ENCODE measurements at places on chromosomes 12 and 14. TPM values are rescaled to one million over a fixed set of nuclear protein-coding genes. Genes with fewer than 3 reads are reported as not detected.

GRCh38 chr14:59482541-59483331 lies 1.5 kb downstream of the L3HYPDH start:
- DNase-seq, result peak; percentile 86

TPH2 gene
- not detected for total RNA-seq

GRCh38 chr12:64122995-64123394 lies 99.1 kb downstream of the KICS2 start:
- DNase-seq, result no peak

DNA sequence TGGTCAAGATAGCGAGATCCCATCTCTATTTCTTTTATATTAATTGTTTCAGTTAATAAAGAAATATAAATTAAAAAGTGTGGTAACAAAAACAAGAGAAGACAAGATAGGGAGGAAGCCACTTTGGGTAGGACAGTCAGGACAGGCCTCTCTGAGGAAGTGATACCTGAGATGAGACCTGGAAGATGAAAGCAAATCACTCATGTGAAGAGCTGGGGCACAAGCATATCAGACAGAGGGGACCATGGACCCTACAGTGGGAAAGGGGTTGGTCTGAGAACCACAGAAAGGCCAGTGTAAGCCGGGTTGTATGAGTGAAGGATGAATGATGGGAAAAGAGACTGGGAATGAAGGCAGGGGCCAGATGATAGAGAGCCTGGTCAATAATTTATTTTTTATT lies 1.8 kb upstream of the MED6 start:
- DNase-seq, result no peak

- no peak for DNase-seq
Measured at GRCh38 chr12:122096591-122097149, 18.1 kb downstream of the MLXIP start.

- DNase-seq, result no peak
Measured at GRCh38 chr12:107318806-107319532, 225.6 kb upstream of the CRY1 start.

- no peak for DNase-seq
Measured at GRCh38 chr12:78248321-78248720, 417.6 kb downstream of the NAV3 start.

- DNase-seq, result peak; percentile 19
Measured at GRCh38 chr14:21066882-21067502, 3.1 kb upstream of the ARHGEF40 start.

GRCh38 chr14:60648934-60649874 lies at the start of gene SIX1:
SIX1 (minus strand) TSS chr14:60649477; CDS start chr14:60649189, 288 bp downstream.
- DNase-seq, result peak; percentile 82

DNA sequence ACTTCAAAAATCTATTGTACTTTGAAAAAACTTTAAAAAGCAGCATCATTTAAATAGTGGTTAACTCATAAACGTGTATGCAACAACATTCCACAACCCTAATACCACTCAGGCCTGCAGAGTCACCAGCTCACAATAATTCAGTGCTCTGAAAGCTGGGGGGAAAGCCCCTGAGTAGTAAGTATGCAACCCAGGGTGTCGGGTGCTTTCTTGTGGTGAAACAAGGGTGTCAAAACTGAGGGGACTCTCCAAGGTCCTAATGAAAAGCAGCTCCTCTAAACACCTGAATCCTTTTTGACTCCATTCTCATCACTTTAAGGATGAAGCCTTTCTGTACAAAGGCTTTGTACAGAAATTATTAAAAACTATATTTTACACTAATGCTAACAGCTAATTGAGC lies 33.7 kb downstream of the FGFR1OP2 start:
- no peak for DNase-seq

PDZRN4 gene
- total RNA-seq, result not detected

GRCh38 chr12:56941299-56942017 lies 7.2 kb upstream of the SDR9C7 start:
- DNase-seq, result peak; percentile 51

HHIPL1 gene
- total RNA-seq, result 1.0 TPM

GRIN2B gene
- total RNA-seq, result not detected

GRCh38 chr14:60590991-60591414 lies 58.3 kb downstream of the SIX1 start:
- no peak for DNase-seq

DNA sequence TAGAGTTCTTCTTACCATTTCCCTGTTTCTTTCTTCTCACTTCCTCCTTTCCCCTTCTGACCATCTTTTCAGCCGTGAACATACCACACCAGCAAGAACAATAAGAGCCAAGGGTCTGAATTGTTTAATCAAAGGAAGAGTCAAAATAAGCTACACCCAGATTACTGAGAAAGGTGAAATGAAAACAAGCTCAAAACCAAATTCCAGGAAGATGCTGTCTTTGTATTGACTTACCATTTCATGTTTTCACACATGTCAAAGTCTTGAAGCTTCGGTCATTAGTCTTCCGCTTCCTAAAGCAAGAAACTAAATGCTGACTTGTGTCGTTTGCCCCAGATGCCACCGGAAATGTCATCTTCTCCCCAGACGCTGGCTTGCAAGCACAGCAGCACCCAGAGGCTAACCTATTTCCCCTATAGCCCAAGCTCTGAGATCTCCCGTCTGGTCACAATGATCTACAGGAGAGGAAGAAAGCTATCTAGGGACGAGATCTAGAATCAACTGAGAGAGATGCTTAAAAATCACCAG lies 136.5 kb upstream of the AMIGO2 start:
- no peak for DNase-seq

- DNase-seq, result no peak
Measured at GRCh38 chr14:102907303-102907844, 15.1 kb upstream of the AMN start.

GRCh38 chr12:97292588-97292987 lies 170.0 kb upstream of the RMST start:
- no peak for DNase-seq

- DNase-seq, result no peak
Measured at GRCh38 chr12:59491877-59492276, 104.0 kb upstream of the SLC16A7 start.
